ENCODE measurements at places on chromosomes 5 and 9.
A peak's percentile ranks its signal among the peaks of the same experiment; 100 is the strongest.

DNA sequence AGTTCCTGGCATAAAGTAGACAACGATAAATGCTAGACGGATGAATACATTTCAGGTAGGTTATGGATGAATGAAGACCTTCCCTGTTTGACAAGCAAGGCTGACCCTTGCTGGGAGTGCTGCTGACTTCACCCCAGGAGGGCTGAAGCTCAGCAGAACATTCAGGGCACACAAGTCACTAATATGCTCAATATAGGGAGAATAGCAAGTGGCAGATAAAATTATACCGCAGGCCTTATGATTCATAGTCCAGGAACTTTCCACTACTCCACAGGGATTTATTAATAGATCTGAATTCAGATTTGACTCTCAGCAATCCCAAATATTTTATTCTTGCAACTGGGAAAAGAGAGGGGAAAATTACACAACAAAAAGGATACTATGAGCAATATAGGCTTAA, 38.2 kb upstream of the GRAMD2B start:
- no peak for DNase-seq

DNA sequence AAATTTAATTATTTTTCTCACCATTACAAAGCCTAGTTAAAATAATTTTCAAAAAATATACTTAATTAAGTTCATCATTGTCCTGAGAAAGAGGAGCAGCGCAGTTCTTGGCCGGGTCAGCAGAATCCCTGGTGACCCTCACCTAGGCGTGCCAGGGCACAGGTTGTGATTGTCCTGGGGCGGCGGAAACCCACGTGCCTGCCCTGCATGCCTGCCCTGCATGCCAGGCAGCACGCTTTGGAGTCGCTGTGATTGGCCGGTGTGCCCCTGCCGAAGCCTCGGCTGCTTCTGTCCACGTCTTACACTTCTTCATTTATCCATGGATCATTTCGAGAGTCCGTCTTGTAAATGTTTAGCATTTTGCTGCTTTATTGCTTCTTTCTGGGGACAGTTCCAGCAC, 25.6 kb downstream of the SLC12A2 start:
- no peak for DNase-seq

- DNase-seq = no peak
Observed at GRCh38 chr9:26800322-26800721, 92.3 kb downstream of the CAAP1 start.

DNA sequence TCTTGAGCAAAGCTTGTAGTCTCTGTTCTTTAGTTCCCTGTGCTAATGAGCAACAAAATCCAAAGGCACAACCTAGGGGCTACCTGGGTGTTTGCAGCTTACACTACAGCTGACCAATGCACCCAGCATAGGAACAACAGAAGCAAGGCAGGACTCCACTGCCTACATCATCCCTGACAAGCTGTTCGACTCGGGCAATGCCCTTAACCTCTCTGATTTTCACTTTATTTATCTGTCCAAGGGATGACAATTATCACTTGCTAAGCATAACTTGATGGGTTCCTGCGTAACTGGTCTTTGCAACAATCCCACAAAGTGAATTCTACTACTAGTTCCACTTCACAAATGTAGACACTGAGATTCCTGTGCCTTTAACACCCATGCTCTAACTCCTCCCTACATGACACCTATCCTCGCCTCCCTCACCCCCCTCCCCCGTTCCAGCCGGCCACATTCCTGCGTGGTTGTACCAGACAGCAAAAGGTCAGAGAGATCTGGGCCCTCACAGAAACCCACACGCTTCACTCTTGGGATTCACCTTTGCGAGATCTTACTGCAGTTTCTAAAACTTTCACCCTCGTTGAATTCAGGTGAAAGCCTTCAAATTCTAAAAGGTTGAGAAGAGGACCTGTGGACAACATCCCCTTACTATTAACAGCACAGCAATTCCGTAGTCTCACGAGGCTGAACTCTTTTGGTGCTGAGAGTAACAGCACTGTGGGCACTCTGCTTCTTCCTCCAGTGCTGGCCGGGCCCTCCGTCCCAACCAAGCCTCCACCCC, 995 bp downstream of the IPPK start:
- no peak for DNase-seq

DNA sequence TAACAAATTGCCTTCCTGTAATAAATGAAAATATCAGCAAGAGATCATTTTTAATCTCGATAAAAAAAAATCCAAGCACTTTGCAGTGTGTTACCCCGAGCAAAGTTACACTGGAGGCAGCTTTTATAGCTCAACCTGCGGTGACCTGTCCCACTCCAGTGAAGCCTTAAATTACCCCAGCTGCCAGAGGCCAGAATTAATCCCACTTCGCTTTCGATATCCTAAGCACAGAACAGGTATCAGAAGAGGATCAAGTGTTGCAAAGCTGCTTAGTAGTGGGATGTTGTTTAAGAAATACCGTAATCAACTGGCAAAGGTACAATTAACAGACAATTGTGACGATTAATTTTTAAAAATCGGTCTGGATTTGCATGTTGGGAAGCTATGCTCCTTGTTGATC, 314.0 kb downstream of the AGTPBP1 start:
- DNase-seq = no peak

- no peak for DNase-seq
Observed at GRCh38 chr5:96690861-96691260, 28.7 kb downstream of the CAST start.

GRCh38 chr5:17317473-17317872, 100.0 kb downstream of the BASP1 start:
- no peak for DNase-seq

DNA sequence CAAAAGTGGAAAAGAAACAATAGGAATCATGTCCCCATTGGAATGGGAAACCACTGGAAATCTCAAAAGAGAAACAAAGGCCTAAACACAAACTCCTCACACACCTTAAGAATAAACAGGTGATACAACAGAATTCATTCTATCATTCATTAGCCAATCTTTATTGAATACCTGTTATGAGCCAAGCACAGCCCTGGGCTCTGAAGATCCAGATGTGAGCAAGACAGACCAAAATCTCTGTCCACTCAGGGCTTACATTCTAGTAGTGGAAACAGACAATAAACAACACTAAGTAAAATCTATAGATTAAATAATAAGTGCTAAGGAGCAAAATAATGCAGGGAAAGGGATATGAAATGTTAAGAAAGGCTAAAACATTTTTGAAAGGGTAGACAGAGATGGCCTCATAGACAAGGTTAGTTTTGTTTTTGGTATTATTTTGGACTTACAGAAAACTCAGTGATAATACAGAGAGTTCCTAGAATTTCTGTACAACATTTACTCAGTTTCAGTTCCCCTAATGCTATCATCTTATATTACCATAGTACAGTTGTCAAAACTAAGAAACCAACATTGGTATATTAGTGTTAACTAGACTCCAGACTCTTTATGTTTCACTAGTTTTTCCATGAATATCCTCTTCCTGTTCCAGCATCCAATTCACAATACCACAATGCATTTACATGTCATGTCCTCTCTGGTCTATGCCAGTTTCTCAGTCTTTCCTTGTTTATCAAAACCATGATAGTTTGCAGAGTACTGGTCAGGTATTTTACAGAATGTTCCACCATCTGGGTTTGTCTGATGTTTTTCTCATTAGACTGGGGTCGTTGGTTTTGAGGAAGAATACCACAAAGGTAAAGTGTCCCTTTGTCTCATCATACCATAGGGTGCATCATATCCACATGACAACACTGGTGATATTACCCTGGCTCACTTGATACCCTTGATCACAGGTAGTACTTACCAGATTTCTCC, 103.7 kb downstream of the SIL1 start:
- peak; percentile 38 for DNase-seq

GRCh38 chr9:112069318-112070169, 105.6 kb downstream of the SUSD1 start:
- DNase-seq = peak; percentile 54

DNA sequence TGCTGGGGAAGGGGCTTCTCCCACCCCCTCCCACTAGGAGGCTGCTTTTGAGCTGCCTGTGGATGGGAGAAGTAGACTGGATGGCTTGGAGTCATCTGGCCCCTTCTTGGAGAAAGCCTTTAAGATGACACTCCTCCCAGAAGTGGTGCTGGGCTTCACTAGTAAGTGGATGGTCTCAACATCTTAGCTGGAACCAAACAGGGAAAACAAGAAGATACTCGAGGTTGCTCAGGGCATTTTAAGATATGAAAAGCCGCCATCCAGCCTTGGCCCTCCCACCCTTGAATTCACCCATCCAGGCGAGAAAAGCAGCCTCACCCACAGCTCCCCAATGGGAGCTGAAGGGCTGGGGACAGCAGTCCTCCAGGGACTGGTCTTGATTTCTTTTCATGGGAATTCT, 7.8 kb upstream of the SMIM32 start:
- DNase-seq = no peak

GRCh38 chr9:70829591-70830265, 291.7 kb downstream of the TRPM3 start:
- DNase-seq = no peak

- no peak for DNase-seq
Observed at GRCh38 chr5:1413611-1414241, 31.5 kb downstream of the SLC6A3 start.

GRCh38 chr5:36575361-36575781, 31.0 kb upstream of the SLC1A3 start:
- no peak for DNase-seq

DNA sequence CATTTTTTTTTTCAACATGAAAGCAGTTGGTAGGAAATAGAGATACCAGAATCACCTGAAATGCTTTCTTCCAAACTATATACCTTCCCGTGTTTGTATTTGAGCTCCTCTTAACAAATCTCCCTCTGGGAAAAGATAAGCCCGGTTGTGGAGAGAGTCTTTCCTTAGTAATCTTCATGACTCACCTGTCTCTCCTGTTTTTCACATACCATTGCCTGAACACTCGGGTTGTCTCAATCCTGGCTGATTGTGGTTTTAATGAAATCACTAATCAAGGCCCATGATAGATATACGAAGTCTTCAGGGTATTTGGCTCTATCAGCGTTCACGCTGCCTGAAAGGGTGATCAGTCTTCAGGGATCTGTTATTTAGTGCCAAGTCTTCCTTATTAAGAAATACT, 136.7 kb downstream of the MAN2A1 start:
- no peak for DNase-seq

DNA sequence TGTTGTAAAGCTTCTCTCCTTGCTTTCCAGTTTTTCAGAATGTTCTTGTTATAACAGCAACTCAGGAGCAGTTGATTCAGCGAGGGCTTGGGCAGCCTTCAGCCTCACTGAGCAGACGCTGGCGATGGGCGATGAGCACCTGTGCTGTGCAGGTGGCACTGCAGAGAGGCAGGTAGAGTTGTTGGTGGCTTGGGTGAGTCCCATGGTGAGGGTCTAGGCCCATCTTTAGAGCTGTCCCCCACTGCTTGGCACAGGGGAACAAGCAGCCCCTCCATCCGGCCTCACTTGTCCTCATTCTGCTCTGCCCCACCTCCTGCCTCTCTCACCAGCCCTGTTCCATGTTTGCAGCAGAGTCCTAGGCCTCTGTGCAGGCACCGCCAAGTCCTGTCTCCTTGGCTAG, 6.1 kb upstream of the CXCL14 start:
- DNase-seq = no peak

GRCh38 chr5:180121826-180122413, 50.4 kb upstream of the RNF130 start:
- DNase-seq = no peak

DNA sequence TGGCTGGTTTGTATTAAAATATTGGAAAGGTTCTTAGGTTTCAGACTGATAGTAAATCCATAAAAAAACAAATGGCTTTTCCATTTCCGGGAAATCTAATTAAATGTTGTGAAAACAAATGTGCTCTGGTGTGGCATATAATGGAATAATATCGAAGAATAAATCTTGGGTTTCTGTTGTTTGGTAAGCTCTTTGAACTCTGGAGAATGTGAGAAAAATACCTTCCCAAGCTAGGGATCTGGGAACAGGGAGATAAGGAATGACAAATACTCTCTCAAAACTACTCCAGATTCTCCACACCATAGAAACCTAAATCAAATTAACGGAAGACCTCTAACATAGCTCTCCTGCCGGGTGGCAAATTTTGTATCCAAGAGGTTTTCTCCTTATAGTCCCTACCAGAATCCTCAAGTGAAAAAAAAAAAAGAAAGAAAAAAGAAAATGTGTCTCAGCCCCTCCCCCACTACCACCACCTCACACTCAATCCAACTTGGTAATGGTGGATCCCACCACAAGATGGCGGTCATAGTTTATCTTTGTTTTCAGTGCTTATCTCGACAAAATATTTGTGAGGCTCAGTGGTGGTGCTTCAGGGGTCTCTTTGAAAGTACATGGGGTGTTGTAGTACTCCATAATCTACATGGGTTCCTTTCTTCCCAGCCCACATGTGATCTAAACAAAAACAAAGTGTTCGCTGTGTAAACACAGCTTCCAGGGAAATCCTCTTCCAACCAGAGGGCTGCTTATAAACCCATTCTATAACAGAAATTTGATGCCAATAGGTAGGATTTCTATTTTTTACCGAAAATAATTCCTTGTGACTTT, 54.5 kb upstream of the FST start:
- DNase-seq = peak; percentile 21

DNA sequence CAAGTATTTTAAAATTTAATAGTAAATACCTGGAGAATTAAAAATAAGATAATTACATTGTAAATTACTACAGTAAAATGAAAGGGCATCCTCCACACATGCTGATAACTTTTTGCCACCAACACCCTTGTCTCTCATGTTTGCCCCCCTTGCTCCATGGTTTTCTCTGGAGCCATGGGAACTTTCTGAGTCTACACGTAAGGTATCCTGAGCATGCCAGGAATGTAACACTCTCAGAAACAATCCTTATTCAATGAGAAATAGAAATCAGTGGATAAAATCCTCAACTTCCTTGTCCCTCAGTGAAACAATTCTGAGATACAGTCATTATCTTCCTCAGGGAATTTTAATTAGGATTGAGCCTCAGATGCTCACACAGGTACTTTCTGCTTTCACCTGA, 108.9 kb downstream of the IZUMO3 start:
- no peak for DNase-seq

DNA sequence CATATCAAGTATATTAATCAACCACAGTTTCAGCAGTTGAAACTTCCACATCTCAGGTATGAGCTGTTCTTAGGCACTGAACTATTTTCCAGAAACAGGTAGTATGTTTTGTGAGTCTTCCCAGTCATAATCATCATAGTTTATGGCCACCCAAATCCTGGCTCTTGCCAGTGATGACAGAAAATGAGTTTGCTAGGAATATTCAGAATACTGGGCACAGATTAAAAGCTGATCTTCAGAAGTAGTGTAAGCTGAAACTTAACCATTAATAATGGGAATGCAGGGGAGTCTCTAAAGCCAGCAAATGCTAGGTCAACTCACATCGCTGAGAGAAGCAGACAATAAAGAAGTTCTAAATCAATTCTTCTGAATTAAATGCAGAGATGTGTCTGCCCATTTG, 64.5 kb downstream of the PLPP1 start:
- no peak for DNase-seq
